NCI-H1417 treated with DMSO at 0.1 percent for 48 hours (cell line): ENCODE measurements at places on chromosomes 2 and 18.

- no peak for DNase-seq
These were observed 411.4 kb downstream of the TSN start for GRCh38 chr2:122166820-122167219.

GRCh38 chr2:8494151-8494550 is 187.7 kb upstream of the ID2 start:
- no peak for DNase-seq

GRCh38 chr2:141015341-141016047 is 1115.3 kb downstream of the LRP1B start:
- DNase-seq: no peak

GRCh38 chr2:7595206-7595605 is 678.0 kb downstream of the RNF144A start:
- DNase-seq: no peak

GRCh38 chr2:141468761-141469160 is 662.1 kb downstream of the LRP1B start:
- DNase-seq: no peak

- no peak for DNase-seq
These were observed 655.2 kb downstream of the EPHA4 start for GRCh38 chr2:220916931-220917330.
